ENCODE measurements at places on chromosomes 3 and 15. TPM values are rescaled to one million over a fixed set of nuclear protein-coding genes. Genes with fewer than 3 reads are reported as not detected.

POPDC2 gene
- 0.50 TPM for total RNA-seq

KBTBD13 gene
- total RNA-seq: not detected

ALG1L2 gene
- total RNA-seq: not detected

XRN1 gene
- 3.3 TPM for total RNA-seq

THBS1 gene
- total RNA-seq: 51.1 TPM

RBP2 gene
- not detected for total RNA-seq

CPEB1 gene
- 2.9 TPM for total RNA-seq

TIMP4 gene
- 13.0 TPM for total RNA-seq

CCR4 gene
- total RNA-seq: not detected

CDV3 gene
- total RNA-seq: 134 TPM

C3orf52 gene
- total RNA-seq: 11.3 TPM

FBXW12 gene
- not detected for total RNA-seq

STIMATE gene
- 5.9 TPM for total RNA-seq

SERPINI2 gene
- not detected for total RNA-seq

DGKG gene
- total RNA-seq: 8.8 TPM

TM4SF4 gene
- total RNA-seq: 39.1 TPM

CADPS gene
- total RNA-seq: not detected

VILL gene
- total RNA-seq: 0.30 TPM

All from A549 treated with GW870086 at 1 μM for 4 hours (cell line).